CD4-positive, alpha-beta T cell treated with Interleukin-4 for 4 hours (primary cell): ENCODE measurements at places on chromosomes 11 and 22.
A peak's percentile ranks its signal among the peaks of the same experiment; 100 is the strongest.

DNA sequence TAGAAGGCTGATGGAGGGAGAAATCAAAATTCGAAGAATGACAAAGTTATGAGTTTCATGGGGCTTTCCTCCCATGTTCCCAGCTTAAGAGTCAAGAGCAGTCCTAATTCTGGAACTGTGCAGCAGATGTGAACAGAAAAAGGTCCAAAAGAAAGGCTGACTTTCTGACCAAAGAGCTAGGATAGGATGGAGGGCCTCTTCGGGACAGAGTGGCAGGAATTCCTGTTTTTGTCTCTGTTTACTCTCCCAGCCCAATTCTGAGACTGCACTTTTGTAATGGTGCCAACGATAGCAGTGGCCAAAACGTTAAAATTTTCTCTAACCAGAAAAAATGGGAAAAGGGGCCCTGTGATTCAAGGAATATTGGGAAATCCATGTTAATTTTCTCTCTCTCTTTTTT is 193.6 kb downstream of the EFCAB6 start:
- no peak for DNase-seq

- DNase-seq: no peak
Measured at GRCh38 chr11:45178890-45179671, 32.6 kb downstream of the PRDM11 start.

DNA sequence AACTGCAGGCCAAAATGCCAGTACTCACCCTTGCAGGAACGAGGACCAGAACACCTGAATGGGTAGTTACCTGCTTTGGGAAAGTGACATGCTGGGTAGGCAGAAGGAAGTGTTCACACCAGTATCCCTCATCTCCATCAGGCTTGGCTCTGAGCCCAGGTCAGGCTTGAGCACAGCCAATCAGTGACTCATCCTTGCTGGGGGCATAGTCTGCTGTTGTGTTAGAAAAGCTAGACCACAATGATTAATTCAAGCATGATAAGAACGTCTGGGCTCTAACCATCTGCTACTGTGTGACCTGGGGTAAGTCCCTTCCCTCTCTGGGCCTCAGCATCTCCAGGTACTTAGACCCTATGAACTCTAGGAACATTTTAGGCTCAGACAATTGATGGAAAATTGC is 450.4 kb downstream of the MIAT start:
- no peak for DNase-seq

DNA sequence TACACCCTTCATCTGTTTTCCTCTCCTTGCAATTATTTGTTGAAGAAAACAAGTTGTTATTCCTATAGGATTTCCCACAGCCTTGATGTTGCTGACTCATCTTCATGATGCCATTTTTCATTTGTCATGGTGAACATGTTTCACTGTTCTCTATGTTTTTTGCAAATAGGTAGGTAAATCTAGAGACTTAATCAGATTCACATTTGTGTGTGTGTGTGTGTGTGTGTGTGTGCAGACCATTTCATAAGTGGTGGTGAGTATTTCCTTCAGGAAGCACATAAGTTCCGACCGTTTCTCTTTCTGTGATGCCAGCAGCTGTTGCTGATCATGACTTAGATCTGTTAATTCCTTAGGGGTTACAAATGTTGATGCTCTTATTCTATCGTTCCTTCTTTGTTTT is 80.3 kb upstream of the IZUMO1R start:
- DNase-seq: no peak

- no peak for DNase-seq
Measured at GRCh38 chr22:44603767-44604166, 98.2 kb upstream of the PRR5 start.

GRCh38 chr11:10041748-10042446 is 252.1 kb downstream of the SBF2 start:
- no peak for DNase-seq

GRCh38 chr11:19055905-19056304 is 4.6 kb downstream of the MRGPRX2 start:
- no peak for DNase-seq

- DNase-seq: peak; percentile 33
Measured at GRCh38 chr11:27497284-27497866, 9.2 kb downstream of the LIN7C start.

DNA sequence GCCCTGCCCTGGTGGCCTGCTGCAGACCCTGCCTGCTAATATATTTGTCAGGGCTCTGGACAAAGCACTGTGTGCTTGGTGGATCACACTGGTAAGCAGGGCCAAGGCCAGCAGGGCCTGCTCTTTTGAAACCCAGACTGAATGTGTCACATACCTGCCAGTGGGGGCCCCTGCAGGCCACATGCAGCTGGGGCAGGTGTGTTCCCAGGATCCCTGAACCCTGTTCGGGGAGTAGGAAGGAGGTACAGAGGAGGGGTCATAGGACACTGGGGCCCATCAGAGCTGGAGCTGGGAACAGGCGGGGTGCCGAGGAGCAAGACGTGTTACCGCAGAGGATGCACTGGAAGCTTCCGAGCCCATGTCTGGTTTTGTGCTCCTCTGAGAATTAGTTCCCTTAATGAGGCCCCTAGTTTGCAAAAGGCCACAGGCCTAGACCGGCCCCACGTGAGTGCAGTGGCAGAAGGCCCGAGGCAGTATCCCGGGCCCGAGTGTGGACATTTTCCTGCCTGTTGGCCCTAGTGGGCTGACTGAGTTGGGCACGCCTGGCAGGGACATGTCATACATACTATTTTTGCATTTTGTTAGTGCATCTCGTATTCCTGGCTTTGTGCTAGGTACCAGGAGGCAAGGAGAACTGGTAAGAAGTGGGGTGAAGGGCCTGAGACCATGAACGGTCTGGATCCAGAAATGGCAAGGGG is 11.2 kb upstream of the ACR start:
- no peak for DNase-seq

DNA sequence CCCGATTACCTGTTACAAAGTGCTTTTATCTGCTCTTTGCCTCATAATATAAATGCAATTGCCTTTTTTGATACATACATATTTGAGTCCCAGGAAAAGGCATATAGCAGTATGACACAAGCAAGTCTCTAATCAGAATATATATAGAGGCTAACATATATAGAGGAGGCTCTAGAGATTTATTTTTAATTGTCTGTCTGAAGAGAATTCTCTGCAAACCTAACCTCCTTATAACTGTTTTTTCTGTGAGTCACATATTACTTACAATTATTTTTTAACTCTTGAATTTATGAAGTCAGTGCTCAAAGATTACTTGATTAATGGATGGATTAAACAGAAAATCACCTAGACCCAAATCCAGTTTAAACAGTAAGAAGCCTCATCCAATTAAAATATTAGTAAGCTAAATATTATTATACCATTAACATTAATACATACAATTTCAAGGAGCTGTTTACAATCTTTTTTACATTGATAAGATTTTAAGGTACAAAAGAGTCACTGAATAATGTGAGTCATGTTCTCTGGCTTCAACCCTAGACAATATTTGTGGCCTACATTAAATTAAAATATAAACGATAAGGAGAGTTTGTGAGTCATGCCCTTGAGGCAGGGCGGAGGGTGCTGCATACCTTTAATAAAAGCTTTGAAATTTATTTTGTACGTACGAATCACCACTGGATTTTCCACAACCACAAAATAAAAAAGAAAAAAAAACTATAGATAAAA is 19.2 kb upstream of the MMP13 start:
- DNase-seq: no peak

DNA sequence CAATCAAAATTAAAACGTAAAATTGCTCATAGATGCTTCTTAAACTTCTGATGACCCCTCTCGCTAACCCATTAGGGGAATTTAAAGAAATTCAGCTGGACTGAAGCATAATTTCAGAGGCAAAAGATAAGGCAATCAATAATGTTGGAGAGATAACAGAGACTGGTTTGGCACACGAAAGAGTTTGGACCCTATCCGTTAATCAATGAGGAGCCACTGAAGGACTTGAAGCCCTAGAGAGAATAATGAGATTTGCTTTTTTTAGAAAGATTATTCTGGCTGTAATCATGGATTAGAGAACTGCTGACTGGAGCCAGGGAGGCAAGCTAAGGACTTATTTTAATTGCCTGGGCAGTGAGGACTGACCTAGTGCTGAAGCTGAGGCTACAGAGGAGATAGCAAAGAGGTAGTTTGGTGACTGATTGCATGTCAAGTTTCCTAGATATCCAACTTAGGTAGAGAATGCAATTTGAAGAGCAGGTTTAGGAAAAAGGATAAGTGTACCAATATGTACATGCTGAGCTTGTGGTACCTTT is 11.9 kb upstream of the ARHGAP42 start:
- no peak for DNase-seq

DNA sequence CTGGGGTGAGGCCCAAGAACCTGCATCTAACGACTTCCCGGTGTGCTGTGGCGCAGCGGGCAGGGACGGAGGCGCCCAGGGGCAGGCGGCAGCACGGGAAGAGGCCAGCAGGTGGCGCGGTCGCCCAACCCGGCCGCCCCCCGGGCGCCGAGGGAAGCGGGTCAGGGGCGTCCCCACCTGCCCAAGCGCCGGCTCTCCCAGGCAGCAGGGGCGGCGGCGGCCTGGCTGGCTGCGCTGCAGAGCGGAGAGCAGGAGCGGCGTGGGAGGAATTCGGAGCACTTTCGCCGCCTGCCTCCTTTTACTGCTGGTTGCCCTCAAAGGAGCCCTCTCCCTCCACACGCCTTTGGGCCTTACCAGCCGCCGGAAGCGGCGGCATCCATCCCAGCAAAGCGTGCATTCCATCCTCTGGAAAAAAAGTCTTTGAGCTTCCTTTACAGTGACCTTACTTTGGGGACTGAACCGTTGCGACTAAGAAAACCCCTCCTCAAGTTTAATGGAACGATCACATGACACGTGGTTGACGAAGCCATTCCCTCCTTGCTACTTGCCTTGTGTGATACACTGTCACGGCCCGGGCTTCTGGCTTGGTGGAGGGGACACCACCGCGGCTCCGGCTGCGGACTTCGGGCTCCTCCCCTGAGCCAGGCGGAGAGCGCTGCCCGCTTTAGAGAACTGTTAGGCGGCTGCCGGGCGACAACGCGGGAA is 106.8 kb upstream of the CLMP start:
- DNase-seq: peak; percentile 48

DNA sequence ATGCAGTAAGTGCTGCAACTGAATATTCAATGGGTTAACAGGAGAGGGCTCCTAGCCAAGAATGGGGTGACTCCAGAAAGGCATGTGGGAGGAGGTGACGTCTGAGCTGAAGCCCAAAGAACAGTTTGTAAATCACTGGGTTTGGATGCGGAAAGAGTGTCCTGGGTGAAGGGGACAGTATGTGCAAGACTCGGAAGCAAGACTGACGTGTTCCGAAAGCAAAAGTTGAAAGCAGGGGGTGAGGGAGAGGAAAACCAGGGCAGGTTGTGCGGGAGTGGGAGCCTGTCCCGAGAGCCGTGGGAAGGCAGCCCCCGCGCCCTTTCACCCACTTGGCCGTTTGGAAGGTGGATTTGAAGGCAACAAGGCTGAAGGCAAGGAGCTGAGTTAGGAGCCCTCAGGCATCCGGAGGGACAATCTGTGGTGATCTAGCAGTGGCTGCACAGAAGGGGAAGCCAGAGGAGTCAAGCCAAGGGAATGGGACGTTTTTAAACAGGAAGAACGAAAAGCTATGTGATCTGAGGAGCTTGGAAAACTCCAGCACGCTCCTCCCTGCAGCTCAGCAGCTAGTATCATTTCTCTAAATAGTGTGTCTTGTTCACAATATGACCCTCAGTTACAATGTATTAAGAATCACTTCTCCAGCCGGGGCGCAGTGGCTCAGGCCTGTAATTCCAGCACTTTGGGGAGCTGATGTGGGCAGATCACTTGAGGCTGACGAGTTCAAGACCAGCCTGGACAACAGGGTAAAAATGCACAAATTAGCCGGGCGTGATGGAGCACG is 7.7 kb downstream of the SLC25A18 start:
- DNase-seq: no peak

DNA sequence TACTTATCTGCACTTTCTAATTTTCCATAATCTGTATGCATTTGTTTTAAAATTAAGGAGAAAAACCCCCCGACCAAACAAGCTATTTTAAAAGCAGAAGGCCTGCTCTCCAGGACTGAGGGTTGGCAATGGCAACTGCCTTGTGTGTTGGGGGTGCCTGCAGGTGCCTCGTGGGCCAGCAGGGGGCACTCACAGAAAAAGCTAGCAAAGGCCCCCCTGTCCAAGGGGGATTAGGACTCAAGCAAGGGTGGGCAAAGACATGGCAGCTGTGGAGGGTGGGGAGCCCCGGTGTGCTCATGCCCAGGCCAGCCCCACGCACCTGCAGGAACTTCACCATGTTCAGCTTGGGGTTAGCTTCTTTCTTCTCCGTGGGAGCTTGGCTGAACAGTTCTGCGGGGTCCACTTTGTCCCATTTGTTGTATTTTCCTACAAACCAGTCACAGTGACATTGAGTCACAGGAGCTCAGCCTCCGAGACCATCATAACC is 10.3 kb downstream of the TOP3B start:
- peak; percentile 27 for DNase-seq

GRCh38 chr11:35787013-35787504 is 124.5 kb downstream of the TRIM44 start:
- DNase-seq: no peak

DNA sequence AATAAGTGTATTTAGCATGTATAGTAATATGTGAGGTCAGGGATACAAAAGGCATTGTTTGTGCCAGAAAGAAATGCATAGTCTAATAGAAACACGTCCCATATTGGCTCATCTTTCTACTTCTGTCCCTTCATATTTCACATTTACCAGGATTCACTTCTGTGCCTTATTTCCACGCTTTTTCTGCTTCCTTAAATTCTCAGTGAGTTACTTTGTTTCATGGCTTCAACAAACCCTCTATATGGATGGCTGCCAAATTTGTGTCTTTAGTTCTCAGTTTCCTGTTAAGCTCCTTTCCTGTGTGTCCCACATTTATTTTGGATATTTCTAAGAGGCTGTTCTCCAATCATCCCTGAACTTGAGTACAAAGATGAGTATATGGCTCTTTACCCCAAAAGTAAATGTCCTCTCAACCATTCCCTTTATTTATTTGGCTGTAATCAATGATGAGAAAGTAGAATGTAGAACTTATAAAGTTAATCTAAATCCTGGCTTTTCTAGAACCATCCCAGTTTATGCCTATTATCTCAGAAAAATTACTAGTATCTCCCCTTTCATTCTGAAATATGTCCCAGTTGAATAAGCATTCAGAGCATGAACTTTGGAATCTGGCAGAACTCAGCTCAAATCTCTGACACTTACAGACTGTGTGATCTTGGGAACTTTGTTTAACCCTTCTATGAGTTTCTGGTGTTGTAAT is 23.5 kb downstream of the OR8B12 start:
- no peak for DNase-seq

- peak; percentile 31 for DNase-seq
Measured at GRCh38 chr11:20156876-20157613, 3.2 kb downstream of the DBX1 start.

GRCh38 chr22:45585437-45585755 is 82.7 kb downstream of the FBLN1 start:
- DNase-seq: no peak

- no peak for DNase-seq
Measured at GRCh38 chr11:68040957-68041591, 2.2 kb downstream of the TCIRG1 start.

GRCh38 chr22:20412474-20413216 is 18.7 kb downstream of the ZNF74 start:
- DNase-seq: no peak

DNA sequence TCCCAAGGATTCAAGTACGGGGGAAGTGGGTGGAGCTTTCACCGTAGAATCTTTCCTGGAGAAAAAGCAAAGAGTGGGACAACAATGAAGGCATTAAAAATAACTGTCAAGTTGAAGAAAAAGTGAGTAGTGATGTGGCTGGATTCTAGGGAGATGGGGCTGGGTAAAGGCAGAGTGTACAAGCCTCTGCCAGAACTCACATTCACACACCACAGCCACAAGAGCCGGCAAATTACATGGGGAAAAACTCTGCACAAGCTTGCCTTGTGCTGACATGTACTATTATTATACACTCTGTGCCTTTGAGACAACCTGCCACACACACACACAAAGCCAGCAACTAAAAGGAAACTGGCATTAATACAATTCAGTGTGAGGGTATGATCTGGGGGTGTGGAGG is 182.6 kb downstream of the LARGE1 start:
- DNase-seq: no peak
